ENCODE measurements at places on chromosomes 11 and 22.
A peak's percentile ranks its signal among the peaks of the same experiment; 100 is the strongest.

GRCh38 chr11:121435551-121436511, 16.3 kb upstream of the SORL1 start:
- no peak for DNase-seq

DNA sequence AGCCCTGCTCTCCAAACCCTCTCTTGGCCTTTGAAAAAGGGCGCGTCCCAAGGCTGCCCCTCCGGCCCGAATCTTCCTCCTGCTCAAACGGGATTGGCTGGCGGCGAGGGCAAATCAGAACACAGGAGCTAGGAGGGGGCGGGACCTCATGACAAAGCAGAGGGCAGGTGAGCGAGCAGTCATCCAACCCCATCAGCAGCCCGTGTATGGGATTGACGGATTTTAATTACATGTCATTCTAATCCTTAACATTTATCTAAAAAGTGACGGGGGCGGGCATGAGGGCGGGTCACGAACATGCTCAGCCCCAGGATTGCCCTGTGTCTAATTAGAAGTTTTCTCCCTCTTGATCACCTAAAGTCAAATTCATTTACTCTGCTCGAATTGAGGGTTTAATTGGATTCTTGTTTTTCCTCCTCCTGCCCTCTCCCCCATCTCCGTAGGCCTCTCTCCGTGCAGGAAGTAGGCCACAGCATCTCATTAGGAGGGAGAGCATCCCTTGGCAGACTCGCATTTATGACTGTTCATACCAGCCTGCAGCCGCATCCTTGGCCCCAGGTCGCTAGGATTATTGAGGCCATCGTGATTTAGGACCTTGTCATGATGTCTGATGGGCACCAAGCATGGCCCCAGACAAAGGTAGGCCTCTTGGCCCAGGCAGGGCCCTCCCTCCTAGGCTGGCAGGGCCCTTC, 147.1 kb downstream of the CHST1 start:
- no peak for DNase-seq

GRCh38 chr11:83205608-83206185, 12.2 kb downstream of the ANKRD42 start:
- DNase-seq: no peak

DNA sequence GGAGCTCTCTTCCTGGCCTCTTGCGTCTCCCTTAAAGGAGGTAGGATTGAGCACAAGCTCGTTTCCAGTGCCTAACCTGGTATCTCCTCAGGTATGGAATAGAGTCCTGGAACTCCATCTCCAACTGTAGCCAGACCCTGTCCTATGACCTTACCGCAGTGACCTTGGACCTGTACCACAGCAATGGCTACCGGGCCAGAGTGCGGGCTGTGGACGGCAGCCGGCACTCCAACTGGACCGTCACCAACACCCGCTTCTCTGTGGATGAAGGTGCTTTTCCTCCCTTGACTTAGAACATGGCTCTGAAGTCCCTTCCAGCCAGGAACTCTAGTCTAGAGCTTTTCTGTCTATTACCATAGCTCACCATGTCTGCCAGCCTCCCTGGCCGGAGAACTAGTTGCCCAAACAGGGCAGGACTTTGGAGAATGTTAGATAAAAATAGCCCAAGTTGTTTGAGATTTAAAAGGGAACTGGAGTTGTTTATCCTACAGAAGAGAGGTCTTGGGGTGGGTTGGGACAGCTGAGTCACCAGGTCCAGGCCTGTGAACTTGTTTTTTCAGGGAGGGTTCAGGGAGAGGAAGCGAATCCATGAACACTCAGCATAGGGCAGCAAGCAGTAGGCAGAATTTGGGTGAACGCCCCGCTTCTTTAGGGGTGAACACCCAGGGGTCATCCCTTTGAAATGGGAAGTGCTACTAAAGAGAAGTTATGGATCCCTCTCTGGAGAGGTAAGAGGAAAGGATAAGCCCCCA, 3.3 kb downstream of the IL10RA start:
- DNase-seq: no peak

GRCh38 chr22:49629586-49630447, 197.9 kb downstream of the BRD1 start:
- no peak for DNase-seq

GRCh38 chr11:88043149-88043548, 132.1 kb downstream of the RAB38 start:
- no peak for DNase-seq

DNA sequence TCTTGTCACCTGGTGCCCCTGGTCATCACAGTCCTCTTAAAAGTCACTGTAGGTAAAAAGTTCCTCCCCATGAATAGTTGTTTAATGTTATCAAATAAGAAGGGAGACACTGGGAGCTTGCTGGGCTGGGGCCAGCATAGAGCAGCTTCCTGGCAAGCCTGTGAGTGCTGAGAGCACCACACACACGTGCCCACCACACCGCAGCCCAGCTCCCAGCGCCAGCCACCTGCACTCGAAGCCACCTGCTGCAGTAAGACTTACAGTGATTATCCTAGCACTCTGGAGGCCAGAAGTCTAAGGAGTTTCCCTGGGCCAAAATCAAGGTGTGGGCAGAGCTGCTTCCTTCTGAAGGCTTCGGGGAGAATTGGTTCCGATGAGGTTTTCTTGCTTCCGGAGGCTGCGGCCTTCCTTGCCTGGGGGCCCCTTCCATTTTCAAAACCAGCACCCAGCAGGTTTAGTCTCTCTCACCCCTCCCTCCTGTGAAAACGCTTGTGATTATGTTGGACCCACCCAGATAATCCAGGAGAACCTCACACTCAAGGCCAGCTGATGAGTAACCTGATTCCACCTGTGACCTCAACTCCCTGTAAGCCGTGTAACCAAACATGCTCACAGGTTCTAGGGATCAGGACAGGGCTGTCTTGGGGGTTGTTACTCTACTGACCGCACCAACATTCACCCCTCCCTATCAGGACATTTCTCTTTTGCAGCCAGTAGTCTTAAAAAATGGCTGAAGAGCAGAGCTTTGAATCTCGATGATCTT, 687.2 kb downstream of the TBC1D22A start:
- no peak for DNase-seq

GRCh38 chr22:19419464-19420178, 11.9 kb downstream of the HIRA start:
- DNase-seq: no peak

- no peak for DNase-seq
Measured at GRCh38 chr11:105315287-105315686, 175.7 kb upstream of the CARD18 start.

- DNase-seq: peak; percentile 76
Measured at GRCh38 chr11:727859-728748, 19.2 kb upstream of the TALDO1 start.

DNA sequence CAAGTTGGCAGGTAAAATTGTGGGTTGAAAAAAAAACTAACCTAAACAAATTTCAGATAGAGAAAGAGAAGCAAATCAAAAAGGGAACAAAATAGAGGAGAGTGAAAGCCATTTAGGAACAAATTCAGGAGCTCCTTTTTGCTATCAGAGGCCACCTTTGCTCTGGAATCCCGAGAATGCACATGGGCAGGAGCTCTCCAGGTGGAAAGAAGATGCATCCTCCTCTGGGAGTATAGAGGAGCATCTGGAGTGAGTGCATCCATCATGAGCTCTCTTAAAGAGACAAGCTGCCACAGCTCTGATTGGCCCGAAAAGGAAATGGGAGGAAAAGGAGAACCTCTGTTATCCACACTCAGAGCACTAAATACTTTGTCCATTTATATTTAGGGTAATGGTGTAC, 26.3 kb downstream of the MRGPRX1 start:
- no peak for DNase-seq

DNA sequence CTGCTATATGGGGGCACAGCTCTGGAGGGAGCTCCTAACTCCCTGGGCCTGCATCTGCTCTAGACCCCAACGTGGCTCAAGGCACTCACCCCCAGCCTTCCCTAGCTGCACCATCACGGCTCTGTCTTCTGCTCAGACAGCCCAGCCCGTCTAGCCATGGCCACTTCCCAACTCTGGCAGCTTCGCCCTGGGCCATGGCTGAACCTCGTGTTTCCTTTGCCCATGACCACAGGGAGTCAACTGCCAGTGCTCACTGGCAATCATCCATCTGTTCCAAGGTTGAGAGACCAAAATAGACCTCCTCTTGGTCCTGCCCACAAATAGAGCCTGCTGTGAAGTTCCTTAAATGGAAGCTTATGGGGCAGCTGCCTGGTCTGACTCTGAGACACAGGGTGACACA, 5.4 kb downstream of the LMO1 start:
- no peak for DNase-seq

DNA sequence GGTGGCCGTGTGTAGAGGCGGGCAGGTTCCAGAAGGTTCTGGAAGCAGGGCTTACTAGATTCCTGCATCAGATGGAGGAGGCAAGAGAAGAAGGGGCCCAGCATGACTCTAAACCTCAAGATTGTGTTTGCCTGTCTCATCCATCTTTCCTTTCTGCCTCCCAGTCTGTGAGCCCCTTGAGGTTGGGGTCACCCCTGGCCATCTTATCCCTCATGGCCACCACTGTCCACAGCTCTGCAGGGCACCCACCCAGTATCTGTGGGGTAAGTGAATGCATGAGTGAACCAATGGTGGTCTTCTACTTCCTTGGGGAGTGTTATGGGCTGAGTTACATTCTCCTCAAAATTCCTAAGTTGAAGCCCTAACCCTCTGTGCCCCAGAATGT, 79.3 kb downstream of the MYEOV start:
- DNase-seq: no peak

- peak; percentile 74 for DNase-seq
Measured at GRCh38 chr11:75445315-75445953, 12.4 kb upstream of the KLHL35 start.

GRCh38 chr11:22989371-22989770, 129.1 kb upstream of the CCDC179 start:
- no peak for DNase-seq

DNA sequence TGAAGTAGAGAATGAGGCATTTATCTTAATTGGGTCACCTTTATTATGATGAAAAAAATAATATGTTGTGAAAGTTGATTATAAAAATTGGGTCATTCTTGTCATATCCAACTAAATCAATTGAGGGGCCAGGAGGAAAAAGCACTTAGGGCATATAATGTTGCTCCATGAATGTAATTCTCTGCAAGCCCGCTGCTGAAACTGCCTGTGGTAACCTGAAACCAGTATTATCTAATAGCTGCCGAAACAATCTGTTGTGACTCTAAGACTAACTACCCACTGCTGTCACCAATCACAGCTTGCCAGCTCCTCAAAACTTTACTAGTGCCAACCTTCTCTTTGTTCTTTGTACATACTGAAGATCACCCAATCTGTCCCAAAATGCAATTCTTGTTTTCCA, 115.8 kb downstream of the ATG16L2 start:
- no peak for DNase-seq

- peak; percentile 57 for DNase-seq
Measured at GRCh38 chr11:2271077-2271326, 614 bp upstream of the ASCL2 start.

GRCh38 chr11:35066783-35067423, 72.1 kb upstream of the CD44 start:
- no peak for DNase-seq

- DNase-seq: no peak
Measured at GRCh38 chr11:119509969-119510401, 87.0 kb upstream of the THY1 start.

DNA sequence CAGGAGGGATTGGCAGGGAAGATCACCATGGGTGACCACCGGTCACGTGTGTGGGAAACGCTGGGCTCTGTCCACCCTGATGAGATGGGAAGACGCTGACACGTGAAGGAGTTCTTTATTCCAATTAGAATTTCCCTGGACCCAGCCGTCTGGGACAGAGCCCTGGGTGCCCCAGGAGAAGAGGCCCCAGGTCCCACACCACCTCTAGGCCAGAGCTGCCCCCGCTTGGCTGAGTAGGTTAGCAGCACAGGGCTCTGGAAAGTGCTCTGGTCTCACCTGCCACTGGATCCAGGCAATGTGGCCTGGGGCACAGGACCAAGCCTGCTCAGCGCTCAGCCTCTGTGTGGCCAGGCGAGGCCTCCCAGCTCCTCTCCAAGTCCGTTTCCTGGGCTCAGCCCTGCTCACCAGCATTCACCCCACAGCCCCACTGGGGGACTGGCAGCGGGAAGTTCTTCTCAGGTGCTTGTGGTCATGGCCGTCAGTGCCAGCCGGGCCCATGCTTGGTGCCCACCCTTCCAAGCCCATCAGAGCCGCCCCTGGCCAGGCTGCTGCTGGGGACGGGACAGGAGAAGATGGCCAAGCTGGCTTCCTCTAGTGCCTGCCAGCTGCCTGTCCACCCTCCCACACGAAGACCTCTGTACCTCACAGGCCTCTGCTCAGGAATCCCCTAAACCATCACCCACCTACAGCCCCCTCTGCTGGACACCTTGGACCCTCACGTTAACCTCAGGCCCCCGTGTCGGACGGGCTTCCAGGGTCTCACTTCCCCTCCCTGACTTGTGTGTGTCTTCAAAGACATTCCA, 62.5 kb upstream of the FGF3 start:
- DNase-seq: no peak

GRCh38 chr11:112771851-112772250, 189.4 kb upstream of the NCAM1 start:
- DNase-seq: no peak

DNA sequence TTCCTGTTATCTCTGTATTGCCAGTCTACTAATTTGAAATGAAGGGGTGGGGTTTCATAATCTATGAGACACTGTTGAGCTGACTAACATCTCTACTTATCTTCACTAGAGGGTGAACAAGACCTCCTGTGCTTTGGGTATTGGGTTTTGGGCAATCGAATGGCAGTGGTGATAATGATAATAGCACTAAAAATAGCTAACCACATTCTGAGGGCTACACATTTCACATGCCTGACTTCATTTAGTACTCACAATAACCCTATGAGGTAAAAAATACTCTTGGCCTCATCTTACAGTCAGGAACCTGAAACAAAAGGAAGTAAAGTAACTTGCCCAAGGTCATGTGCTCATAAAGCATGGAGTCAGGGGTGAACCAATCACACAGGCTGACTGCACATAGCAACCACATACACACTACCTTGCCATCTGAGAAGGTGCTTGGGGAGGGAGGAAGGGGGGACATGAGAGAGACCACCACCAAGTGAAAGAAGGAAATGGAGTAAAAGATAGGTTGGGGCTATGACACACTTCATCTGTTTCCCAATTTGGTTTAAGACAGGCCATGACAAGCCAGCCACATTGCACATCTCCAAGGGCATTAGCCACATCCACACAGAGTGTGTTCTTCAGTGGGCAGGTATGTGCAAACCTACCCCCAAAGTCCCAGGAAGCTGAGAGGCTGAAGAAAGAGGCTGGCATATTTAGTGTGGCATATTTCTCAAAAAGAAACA, 387.6 kb upstream of the DDI1 start:
- no peak for DNase-seq

DNA sequence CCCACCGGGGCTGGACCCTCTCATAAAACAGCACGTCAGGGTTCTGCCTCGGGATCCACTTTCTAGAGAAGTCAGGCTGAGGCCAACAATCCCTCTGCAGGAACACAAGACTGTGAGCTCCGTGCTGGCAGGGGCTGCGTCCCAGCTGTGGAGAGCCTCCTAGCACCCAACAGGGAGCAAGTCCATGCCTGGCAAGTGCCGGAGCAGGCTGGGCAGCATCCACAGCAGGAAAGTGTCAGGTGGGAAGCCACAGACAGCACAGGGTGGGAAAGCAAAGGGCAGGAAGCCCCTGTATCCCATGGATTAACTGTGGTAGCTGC, 682.3 kb downstream of the TBC1D22A start:
- no peak for DNase-seq

- no peak for DNase-seq
Measured at GRCh38 chr11:127862406-127862805, 725.0 kb downstream of the ETS1 start.
